ENCODE measurements at places on chromosomes 4 and X.

DNA sequence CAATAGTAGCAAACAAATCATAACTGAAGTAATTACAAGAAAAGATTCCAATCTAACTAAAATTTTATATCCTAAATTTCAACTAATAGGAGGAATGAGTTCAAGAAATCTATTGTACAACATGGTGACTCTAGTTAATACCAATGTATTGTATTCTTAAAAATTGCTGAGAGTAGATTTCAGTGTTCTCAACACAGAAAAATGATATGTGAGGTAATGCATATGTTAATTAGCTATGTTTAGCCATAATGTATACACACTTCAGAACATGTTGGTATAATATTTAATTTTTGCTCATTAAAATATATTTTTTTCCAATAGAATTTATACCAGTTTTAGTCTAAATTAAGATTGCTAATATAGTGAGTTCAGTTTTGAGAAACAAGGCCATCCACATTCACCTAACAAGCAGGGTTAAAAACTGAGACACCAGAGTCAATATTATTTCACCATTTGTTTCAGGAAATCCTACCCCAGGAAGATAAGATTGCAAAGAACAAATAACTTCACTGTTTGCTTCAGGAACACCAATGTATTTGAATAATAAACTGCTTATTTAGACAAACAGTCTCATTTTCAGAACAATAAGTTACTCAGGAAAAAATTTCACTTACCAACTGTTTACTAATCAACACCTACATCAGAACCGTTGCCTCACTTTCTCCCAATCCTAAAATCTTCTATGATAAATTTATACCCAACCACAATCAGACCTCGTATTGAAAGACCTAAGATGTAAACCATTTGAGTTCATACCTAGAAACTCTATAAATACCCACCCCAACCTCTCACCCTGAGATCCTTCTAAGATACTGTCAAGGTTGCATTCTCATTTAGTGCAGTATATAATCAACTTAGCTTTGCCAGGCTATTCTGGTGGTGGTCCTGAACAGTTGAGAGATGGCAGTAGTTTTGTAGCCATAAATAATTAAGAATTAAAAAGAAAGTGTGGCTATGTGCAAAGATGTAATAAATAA lies 132.8 kb downstream of the MAB21L2 start:
- DNase-seq: no peak

GRCh38 chrX:81957900-81958545 lies 756.1 kb downstream of the SH3BGRL start:
- DNase-seq: peak; percentile 5

DNA sequence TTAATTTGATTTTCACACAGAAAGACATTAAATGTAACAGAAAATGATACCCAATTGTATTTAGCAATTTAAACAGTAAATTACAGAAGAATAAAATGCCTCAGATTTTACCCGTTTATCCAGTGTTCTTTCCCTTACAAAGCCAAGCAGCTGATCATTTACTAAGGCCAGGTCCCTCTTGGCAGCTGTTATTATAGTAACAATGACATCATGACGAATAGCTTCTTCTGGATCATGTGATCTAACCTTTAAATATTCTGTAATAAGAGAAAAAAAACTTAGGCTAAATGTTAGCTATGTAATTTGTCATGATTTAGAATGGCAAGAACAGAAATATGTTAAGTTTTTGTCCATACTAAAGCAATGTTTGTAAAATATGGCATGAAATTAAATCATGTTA lies 69.4 kb downstream of the PDS5A start:
- no peak for DNase-seq

- DNase-seq: no peak
These were observed 291.6 kb downstream of the ARAP2 start for GRCh38 chr4:35952751-35953150.

GRCh38 chrX:69314436-69315348 lies 149.4 kb upstream of the PJA1 start:
- DNase-seq: no peak

- DNase-seq: peak; percentile 8
These were observed 508.5 kb downstream of the MID1IP1 start for GRCh38 chrX:39309721-39310152.

DNA sequence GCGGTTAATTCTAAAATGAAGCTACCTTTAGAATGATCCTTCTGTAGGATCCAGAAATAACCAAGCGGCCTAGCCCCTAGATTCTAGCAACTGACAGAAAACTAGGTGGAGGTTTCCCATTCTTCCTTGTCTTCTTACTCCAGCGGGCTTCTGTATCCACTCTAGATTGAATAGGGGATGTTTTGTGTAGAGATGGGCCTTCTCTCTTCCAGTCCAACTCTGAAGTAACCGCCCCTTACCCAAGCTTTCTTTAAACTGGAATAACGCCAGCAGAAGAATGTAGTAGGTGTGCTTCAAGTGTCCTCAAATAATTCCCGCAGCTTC lies 386 bp upstream of the TMEM184C start:
- DNase-seq: no peak

- DNase-seq: no peak
These were observed 11.0 kb downstream of the BCOR start for GRCh38 chrX:40086569-40087335.
